ENCODE measurements at places on chromosomes 7 and 10.

DNA sequence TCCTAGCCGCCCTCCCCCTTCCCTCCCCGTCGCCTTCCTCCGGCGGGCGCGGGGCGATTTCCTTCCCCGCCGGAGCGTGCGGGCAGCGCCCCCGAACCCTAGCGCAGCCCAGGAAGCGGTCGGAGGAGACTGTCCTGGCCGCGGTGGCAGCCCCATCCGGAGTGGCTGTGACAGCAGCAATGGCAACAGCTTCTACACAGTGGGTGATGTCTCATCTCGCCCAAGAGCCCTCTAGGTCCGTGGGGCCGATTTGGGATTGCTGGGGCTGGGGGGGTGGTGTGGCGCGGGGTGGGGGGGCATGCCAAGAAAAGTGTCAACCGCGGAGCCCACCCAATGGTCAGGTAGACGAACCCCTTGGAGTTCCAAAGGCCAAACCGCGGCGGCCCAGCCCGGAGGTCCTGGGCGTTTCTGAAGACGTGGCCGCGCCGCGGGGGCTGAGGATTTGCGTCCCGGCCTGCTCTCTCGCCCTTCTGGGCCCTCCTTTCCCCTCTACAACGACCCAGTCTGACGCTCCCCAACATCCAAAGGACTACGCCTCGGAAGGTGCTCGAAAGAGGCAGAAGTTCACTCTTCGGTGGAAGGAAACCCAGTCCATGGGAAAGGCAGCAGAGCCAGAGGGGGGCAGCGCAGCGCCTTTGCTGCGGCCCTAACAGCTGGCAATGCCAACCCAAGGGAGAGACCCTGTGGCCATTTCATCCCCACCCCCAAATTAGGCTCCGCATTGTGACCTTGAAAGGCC lies 603 bp upstream of the TWIST1 start:
- DNase-seq, result no peak

DNA sequence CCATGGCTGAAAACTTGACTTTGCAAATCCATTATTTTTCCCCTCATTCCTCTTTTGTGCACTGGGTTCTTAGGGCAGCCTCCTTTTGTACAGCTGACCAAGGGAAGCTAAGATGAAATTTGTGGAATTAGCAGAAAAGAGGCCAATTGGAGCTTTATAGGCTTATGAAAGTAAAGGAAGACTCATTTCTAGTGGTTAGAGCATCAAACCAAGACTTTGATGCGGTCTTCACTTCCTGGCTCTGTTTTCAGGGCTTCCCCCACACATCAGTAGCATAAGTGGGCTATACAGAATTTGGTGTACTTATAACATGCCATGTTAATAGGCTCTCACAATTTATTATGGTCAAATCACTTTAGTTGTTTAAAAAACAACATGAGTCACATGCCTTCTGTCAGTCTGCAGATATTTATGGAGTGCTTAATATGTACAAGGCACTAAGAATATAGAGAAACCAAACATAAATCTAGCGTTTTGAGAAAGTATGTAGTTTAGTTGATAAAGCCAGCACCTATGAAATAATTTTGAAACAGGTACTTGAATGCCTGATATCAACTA lies 5.7 kb downstream of the AUTS2 start:
- DNase-seq, result no peak

- no peak for DNase-seq
Measured at GRCh38 chr10:99973190-99973589, 36.6 kb downstream of the DNMBP start.

DNA sequence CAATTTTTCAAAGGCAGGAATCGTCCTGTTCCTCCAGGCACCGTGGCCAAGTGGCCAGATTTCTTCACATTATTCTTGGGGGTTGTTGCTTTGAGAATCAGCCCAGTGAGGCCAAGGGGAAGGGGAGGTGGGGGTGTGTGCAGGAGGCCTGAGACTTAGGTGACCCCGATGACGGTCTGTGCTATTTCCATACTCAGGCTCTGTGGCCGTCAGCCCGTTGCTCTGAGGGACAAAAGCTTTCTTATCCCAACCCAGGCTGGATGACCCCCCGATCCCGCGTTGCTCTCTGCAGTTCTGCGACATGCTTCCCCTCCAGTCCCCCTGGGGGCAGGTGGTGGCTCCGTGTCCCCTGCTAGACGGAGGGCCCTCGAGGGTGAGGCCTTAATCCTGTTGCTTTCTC lies 14.2 kb downstream of the DOCK1 start:
- DNase-seq, result no peak

DNA sequence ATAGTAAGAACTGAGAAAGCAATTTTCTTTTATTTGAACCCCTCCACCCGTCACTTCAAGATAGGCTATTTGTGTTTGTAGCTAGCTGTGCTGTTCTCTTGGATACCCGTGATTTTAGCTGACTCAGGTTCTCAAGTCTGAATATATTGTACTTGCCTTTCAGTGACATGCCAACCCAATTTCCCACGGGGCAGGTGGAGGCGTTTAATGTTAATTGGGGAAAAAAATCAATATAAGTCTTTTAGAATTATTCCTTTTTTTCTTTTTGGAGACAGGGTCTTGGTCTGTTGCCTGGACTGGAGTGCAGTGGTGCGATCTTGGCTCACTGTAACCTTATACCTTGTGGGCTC lies 36.4 kb downstream of the ZRANB1 start:
- DNase-seq, result no peak

GRCh38 chr7:149680331-149681025 lies 92.9 kb downstream of the ZNF467 start:
- no peak for DNase-seq

- no peak for DNase-seq
Measured at GRCh38 chr7:100545360-100546128, 6.5 kb downstream of the AGFG2 start.

DNA sequence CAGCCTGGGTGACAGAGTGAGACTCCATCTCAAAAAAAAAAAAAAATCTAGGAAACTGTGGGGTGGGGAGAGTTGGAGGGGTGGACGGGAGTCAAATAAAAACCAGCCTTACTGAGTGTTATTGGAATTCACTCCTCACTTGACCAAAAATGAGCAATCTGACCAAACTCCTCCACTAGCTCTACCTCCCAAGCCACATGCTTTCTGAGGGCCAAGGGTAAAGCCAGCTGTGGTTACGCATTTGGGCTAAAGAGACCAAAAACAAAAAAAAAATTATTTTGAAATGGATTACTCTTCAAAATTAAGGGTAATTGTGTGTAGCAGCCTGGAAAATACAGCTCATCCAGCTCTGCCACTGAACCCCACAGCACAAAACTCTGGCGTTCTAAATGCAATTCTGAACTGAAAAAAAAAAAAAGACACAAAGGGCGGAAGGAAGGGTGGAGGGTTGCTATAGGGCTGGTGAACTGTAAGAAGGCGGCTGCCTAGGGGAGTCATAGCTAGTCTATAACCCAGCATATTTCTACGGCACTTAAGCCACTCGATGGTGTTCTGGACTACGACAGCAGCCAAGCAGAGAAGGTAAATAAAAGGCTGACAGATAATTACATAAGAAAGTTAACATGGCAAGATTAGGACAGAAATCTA lies 7.8 kb downstream of the ELMO1 start:
- DNase-seq, result no peak

GRCh38 chr7:78253850-78254725 lies 455.5 kb downstream of the PHTF2 start:
- no peak for DNase-seq

DNA sequence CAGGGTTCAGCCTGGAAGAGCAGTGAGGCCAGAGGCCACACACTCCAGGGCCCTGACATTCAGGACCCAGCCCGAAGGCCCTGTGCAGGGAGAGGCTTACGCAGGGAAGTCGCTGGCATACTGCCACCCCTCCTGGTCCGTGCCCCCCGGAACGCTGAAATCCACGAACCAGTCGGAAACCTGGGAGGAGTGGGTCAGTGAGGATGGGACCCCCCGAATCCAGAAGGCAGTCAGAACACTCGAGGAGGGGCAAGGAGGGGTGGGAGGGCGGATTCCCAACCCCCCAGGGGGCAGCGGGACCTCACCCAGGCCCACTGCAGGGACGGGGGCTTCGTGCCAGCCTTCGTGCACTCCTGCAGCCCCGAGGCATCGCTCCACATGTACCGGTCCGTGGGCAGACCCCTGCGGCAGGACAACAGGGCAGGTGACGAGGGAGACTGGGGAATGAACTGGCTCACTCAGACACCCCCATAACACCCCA lies 13.5 kb downstream of the BHLHA15 start:
- no peak for DNase-seq

DNA sequence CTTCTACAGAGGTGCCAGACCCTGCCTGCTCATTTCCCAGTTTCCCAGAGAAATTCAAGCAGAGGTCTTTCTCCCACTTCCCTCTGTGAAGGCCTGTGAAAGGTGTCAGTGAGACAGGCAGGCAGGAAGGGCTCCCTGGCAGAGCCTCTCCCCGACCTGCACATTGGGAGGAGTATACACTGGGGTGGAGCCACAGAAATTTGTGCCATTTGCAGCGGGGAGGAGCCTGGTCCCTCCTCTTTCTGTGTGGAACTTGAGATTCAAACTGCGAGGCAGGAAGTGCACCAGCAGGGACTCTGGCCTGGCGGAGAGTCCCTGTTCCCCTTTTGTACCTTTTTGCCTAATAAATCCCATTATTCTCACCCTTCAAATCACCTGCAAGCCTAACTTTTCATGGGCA lies 54.6 kb upstream of the OPN4 start:
- no peak for DNase-seq

GRCh38 chr10:115093776-115094408 lies 727 bp downstream of the ATRNL1 start:
- DNase-seq, result no peak

DNA sequence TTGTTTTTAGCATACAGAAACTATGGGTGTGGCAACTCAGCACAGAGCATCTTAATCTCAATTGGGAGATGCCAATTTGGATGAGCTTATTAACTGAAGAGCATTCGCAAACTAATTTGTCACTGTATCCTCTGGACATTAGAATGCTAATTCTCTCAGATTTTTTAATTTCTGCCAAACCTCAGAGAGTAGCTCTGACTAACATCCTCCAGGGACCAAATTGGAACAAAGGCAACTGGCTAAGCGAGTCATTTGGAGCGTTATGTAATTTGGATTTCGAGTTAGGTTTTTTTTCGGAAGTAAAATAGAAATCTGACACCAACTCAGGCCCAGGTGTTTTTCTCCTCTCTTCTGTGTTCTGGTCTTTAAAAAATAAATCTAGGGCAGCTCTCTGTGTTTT lies 201.9 kb downstream of the BMPER start:
- no peak for DNase-seq

- DNase-seq, result no peak
Measured at GRCh38 chr7:134372858-134373257, 56.1 kb upstream of the SLC35B4 start.

DNA sequence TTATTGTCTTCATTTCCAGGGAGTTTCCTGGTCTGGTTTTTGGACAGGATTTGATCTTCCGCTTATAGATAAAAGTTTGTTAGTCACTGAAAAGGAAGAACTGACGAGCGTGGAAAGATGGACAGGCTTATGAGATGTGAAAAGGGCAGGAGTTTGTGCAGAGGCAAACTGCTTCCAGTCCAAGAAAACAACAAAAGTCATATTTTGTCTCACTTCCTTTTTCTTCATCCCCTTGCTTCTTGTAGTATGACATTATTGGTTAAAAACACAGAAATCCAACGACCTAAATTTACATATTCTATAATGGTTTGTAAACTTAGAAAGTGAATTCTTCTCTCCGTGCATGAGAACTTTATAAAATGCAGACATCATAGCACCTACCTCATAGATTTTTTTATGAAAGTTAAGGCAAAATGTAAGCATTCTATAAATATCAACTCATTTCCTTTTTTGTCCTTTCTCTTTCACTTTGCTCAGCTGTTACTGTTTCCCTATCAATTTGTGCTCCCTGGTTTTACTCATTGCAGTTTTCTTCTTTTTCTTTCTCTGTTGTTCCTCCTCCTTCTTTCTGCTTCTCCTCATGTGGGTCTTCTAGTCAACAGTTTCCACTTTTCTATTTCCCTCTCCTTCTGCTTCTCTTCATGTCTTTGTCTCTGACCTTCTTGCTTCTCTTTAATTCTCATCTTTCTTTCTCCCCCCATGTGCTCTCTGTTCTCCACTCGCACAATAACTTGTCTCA lies 370.2 kb downstream of the ARL4A start:
- no peak for DNase-seq

- no peak for DNase-seq
Measured at GRCh38 chr7:107833684-107834106, 30.7 kb upstream of the SLC26A3 start.

DNA sequence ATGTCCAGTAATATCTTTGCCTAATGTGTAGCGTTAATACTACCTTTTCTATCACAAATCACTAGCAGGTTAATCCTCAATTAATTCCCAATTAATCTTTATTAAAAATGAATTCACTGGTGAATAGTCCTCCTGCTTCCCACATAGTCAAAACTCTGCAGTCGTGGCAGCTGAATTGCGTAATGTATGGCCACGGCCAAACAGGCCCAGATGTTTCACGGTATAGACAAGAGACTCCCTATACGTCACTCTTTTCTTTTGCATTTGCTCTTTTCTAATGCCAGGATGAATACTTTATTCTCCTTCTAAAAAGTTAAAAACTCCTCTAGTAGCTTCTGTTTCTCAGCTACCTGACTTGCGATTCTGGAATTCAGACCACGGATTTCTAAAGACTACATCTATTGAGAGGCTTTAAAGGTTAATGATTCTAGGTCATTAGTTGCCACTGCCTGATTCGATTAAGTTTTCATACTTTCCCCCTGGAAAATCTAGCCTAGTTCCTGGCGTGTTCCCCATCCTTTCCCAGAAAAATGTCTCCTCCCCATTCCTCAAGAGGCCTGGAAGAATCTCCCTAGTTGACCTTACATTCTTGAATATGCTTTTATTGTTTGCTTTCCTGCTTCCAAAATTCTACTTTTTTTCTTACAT lies 16.9 kb downstream of the MEOX2 start:
- DNase-seq, result no peak

DNA sequence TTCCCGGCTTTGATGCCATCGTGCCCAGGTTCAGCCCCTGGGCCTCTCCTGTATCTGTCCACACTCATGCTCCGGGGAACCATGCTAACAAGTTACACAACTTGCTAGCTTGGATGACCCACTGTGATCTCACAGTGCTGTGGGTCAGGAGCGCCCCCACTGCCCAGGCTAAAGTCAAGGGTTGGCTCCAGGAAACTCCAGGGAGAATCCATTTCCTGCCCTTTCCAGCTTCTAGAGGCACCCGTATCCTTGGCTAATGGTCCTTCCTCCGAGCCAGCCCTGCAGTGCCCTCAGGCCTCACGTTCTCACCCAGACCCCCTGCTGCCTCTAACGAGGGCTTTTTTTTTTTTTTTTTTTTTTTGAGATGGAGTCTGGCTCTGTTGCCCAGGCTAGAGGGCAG lies 19.5 kb downstream of the AMZ1 start:
- no peak for DNase-seq
